Mesenteric fat pad (tissue), 1 donor: ENCODE measurements at places on chromosomes 6 and 20. TPM values are rescaled to one million over a fixed set of nuclear protein-coding genes. Genes with fewer than 3 reads are reported as not detected.

DNA sequence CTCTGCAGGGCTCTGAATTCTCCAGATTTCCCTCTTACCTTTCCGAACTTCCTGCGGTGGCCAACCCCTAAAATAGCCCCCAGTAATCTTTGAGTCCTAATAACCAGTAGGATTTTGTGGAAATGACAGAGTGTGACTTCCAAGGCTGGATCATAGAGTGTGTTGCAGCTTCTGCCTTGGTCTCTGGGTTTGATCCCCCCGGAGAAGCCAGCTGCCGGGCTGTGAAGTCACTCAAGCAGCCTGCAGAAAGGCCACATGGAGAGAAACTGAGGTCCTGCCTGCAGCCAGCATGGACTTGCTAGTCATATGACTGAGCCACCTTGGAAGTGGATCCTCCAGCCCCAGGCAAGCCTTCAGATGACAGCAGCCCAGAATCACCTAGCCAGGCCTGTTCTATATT, 46.3 kb upstream of the SCRT2 start:
- no peak for DNase-seq

- no peak for DNase-seq
Measured at GRCh38 chr20:53413186-53413631, 180.4 kb downstream of the ZNF217 start.

GRCh38 chr6:6788394-6789032, 200.0 kb downstream of the LY86 start:
- no peak for DNase-seq

Gene COL9A1
- not detected for total RNA-seq

- DNase-seq = no peak
Measured at GRCh38 chr20:34449674-34450592, 66.3 kb upstream of the DYNLRB1 start.

Gene GPR63
- 0.32 TPM for total RNA-seq

DNA sequence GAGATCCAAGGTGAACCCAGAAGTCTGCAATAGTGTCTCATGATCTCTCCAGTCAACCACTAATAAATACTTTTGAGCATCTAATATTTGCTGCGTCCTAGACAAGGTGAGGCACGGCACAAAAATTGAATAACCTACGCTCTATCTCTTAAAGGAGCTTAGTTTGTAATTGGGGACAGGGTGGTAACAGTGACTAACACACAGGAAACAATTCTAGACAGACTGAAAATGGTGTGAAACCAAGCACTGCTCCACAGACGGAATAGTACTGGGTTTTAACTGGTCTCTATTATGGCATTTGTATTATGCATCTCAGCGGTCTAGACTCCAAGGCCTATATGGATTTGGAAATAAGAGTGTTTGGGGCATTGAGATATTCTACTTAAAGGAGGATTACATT, 120.1 kb downstream of the CLIC5 start:
- DNase-seq = no peak

- DNase-seq = peak; percentile 96
Measured at GRCh38 chr20:50308513-50309279, 118.1 kb downstream of the CEBPB start.

- no peak for DNase-seq
Measured at GRCh38 chr6:23953976-23954375, 172.0 kb upstream of the NRSN1 start.

DNA sequence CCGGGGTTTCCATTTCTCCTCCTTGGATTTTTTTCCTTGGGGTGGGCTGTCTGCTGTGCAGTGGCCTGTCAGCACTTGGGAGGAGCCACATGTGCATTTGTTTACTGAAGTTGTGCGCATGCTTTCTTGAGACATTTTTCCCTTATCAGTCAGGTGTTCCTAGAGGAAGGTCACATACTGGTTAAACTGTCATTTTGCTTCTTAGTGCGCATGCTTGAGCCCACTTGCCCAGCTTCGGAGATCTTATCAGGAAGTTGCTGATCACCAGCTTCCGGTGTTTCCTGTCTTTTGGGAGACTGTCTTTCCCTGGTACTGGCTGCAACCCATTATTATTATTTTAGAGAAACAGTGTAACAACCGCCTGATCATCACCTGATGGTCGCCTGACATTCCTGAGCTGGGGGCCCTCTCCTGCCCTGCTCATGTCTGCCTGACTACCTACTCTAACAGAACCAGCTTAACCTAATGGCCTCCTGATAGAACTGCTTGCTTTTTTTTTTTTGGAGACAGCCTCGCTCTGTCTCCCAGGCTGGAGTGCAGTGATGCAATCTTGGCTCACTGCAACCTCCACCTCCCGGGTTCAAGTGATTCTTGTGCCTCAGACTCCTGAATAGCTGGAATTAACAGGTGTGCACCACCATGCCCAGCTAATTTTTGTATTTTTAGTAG, 378 bp upstream of the ERVFRD-1 start:
- no peak for DNase-seq

Gene CCN2
- total RNA-seq = 99.8 TPM

DNA sequence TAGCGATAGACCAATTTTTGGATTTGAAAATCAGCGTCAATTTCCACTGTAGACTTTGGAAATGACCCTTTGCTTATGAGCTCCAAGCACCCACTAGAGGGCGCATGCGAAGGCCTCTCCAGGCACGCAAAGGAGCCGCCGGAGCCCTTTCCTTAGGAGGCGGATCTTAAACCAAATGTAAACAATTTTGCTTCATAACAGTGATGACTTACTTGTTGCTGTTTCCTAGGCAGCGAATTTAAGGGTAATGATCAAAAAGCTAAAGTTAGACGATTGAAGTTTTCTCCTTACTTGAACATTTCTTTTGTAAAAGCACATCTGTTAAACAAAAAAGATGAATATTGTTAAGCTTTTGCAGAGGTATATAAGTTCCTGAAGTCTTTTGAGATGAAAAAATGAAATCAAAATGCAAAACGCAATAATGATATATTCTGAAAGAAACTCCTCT, 29.2 kb upstream of the EXOC2 start:
- DNase-seq = no peak

DNA sequence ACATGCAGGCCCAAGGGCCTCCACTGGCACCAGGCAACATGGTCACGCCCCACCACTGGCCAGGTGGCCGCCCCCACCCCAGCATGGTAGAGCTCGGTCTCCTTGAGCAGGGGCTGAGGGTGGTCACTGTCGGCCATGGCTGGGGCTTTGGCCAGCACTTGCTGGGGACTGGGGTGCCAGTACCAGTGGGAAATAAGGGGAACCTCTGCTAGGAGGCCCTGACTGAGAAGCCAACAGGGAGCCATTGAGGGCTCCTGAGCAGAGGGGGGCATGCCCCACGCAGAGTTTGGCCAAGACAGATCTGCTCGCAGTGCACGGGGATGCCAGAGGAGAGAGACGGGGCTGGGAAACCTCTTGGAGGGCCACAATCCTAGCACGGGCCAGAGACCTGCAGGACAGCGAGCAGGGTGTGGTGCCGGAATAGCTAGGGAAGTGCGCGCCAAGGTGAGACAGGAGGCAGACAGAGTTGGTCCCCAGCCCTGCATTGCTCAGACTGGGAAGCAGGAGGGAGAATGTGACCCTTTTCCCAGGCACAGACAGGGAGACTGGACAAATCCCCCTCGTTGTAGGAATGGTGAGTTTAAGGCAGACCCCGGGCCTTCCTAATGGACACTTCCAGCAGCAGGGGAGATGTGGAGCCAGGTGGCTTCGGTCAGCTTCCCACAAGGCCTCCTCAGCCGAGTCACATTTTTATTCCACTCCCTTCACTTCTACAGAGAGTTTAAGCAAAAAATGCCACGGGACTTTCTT, 179.0 kb upstream of the CST7 start:
- peak; percentile 77 for DNase-seq

DNA sequence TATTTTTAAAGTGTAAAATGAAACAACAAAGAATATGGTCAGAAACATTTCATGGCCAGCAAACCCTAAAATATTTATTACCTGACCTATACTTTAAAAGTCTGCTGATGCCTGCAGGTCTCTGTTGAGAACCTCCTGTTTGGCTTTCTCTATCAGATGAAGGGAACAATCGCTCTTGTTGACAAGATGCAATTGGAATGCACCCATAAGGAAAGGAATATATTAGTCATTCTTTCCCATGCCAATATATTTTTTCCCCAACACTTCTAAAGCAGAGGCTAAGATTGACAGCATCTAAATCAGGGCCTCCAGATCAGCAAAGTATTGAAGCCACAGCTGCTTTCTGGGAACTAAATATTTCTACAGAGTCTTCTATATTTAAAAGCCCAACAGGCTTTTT, 897.8 kb downstream of the EPHA7 start:
- no peak for DNase-seq

DNA sequence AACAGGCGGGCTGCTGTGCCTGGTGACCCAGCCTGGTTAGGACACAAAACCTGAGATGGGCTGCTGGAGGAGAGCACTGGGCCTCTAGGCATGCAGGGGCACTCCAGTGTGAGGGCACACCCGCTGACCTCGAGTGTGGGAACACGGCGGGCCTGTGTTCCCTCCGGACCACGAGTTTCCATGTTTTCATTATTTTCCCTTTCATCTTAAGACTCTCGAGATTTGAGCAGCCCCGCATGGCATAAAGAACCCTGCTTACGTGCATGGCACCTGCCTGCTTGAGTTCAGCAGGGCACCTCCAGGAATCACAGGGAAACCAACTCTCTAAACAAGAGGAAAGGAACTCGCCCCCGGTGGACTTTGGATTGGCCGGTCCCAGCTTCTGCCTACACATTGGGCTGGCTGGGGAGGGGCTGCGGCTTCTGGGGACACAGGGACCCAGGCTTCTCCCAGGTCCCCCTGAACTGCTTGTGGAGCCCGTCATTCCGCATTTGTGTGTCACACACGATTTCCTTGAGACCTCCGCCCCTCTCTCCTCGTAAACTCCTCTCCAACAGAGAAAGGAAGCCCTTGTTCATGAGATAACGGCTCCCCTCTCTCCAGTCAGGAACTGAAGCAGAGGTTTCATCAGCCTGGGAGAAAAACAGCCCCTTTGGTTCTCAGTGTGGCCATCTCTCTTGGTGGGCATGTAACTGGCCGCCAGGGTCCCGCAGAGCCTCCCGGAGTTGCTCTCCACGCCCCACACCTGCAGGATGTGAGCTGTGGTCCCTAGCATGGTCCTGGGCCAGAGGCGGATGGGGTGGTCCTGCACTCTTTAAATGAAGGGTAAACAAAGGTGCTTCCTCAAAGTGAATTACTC, 181.8 kb downstream of the TTLL2 start:
- DNase-seq = no peak
